ENCODE measurements at places on chromosomes 5 and 9.

- no peak for DNase-seq
Measured at GRCh38 chr5:113295111-113295539, 139.7 kb downstream of the TSSK1B start.

DNA sequence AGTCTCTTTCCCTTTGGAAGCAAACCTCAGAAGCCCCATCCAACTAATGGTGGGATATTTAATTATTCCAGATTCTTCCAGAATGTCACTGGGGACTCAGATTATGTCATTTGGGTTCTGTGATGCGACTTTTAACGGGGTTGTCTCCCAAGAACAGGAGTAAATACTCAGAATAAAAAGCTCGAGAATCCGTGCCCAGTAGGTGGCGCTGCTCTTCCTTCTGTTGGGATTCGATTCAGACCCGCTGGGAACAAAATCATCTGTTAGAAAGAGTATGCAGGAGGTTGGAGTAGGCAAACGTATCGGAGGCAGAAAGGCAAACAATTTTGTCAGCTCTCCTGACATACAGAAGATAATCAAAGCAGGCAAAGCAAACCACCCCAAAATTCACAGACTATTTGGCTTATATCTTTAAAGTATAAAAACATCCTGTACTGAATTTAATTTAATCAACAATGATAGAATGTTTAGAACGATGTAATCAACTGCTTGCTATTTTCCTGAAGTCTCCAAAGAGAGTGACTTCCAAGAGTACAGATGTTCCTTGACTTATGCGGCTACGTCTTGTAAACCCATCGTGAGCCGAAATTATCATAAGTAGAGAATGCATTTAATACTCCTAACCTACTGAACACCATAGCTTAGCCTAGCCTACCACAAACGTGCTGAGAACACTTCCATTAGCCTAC is 169.8 kb upstream of the RAI14 start:
- DNase-seq, result peak; percentile 86

GRCh38 chr5:36373527-36374086 is 71.9 kb upstream of the RANBP3L start:
- peak; percentile 86 for DNase-seq

DNA sequence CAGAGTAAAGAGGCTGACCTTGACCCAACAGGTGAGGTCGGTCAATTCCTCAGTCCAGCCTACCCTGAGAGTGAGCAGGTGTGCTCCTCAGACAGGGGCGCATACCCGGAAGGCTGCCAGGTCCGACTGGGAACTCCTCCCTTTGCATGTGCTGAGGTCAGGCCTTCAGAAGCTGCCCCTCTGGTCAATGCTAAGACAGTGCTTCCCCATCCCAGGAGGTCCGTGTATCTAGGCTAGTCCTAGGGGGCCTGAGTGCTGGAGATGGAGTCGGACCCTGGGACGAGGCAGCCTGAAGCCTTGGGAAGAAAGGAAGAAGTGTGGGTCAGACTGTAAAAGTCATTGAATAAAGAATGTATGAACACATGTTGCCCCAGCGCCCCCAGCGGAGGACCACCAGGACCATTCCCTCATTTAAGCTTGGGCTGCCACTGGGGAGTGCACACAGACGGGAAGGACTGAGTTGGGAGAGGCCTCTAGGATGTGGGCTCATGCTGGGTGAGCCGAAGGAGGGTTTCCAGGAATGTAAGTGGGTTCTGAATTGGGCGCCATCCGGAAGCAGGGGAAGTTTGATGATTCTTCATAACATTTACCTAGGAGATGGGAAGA is 41.0 kb upstream of the GFPT2 start:
- DNase-seq, result no peak

DNA sequence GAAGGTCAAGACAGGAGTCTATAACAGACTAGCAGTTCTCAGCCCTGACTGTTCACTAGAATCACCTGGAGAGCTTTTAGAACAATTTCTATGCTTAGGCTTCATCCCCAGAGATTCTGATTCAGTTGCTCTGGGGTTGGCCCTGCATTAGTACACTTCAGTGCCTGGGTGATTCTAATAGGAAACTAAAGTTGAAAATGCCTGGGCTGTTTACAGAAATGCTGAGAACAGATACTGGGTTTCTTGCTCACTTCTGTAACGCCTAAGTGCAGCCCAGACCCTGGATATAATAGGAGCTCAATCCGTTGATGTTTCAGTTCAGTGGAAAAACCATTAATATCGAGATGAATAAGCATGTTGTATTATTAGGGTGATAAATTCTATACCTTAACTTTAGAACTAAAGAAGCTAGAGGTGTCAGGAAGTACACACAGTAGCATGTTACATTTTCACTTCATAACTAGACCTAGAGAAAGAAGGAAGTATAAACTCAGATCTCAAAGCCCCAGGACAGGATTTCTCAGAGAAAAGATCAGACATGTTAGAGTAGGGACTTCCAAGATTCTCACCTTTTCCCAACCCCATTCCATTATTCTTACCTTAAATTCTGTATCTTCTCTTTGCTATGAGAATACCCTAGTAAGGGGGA is 20.4 kb downstream of the HAVCR2 start:
- DNase-seq, result no peak

GRCh38 chr5:32581010-32581785 is 4.2 kb upstream of the SUB1 start:
- peak; percentile 14 for DNase-seq

GRCh38 chr5:130727830-130728229 is 437.2 kb downstream of the HINT1 start:
- no peak for DNase-seq

DNA sequence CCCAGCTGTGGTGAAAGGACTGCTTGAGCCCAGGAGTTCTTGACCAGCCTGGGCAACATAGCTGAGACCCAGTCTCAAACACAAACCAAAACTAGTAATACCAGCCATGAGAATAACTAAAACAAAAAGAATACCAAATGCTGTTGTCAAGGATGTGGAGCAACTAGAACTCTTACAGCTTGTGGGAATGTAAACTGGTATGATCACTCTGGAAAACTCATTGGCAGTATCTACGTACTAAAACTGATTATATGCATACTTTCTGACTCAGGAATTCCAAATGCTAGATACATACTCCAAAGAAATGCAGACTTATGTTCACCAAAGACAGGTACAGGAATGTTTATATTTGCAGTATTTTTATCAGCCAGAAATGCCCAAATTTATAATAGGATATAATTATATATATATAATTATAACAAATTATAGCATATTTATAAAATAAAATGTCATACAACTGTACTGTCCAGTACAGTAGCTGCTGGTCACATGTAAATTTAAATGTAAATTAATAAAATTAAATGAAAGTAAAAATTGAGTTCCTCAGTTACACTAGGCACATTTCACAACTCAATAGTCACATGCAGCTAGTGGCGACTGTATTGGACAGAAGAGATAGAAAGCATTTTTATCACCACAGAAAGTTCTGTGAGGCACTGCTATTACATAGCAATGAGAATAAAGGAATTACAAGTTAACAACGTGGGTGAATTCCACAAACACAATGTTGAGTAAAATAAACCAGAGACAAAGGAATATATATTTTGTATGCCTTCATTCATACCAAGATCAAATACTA is 118.5 kb downstream of the GNAQ start:
- DNase-seq, result peak; percentile 50

GRCh38 chr5:66570201-66570600 is 26.0 kb upstream of the MAST4 start:
- no peak for DNase-seq

Measured in fibroblast of skin of right biceps (primary cell).